ENCODE measurements at places on chromosomes 7 and 10. TPM values are rescaled to one million over a fixed set of nuclear protein-coding genes. Genes with fewer than 3 reads are reported as not detected.

HOXA3 gene
- total RNA-seq, result 85.5 TPM

- no peak for DNase-seq
Measured at GRCh38 chr7:100477871-100478267, 1.1 kb downstream of the TSC22D4 start.

DNA sequence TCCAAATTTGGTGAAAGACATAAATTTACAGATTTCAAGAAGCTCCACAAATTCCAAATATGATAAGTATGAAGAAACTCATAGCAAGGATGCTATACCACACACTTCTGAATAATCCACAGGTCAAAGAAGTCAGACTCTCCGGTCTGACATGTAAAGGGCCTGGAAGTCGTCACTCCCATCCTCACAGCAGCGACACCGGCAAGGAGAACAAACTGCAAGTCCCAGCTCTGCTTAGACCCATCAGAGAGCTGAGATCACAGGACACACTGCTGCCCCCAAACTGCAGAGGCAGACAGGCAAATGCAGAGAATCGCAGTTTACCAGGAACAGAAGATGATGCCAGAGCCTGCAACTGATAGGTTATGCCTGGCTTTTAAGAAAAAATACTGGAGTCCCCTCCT lies 62.0 kb downstream of the AMZ1 start:
- no peak for DNase-seq

- DNase-seq, result no peak
Measured at GRCh38 chr10:56547163-56547562, 186.1 kb upstream of the ZWINT start.

DNA sequence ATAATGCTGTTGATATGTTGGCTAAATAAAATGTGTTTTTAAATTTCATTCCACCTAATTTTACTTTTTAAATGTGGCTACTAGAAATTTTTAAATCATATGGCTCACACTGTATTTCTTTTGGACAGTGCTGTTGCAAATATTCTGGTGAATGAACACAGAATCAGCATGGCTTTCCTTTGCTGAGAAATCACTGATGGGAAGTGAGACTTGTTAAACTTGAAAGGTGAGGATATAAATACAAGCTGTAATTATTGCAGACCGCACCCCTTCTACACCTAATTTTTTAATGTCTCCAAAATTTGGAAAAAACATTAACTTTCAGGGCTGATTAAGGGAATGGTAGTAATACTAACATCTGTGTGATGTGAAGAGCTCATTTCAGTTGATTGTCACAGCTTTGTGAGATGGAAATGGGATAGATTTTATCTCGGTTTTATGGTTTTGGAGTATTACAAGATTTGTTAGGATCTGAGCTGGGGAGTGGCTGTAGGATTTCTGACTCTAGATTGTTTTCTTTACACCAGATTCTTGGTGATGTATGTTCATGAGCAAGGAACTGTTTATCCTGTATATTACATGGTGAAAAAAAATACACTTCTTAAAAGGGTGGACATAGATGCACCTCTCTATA lies 1.3 kb downstream of the MIOS start:
- DNase-seq, result no peak

DNA sequence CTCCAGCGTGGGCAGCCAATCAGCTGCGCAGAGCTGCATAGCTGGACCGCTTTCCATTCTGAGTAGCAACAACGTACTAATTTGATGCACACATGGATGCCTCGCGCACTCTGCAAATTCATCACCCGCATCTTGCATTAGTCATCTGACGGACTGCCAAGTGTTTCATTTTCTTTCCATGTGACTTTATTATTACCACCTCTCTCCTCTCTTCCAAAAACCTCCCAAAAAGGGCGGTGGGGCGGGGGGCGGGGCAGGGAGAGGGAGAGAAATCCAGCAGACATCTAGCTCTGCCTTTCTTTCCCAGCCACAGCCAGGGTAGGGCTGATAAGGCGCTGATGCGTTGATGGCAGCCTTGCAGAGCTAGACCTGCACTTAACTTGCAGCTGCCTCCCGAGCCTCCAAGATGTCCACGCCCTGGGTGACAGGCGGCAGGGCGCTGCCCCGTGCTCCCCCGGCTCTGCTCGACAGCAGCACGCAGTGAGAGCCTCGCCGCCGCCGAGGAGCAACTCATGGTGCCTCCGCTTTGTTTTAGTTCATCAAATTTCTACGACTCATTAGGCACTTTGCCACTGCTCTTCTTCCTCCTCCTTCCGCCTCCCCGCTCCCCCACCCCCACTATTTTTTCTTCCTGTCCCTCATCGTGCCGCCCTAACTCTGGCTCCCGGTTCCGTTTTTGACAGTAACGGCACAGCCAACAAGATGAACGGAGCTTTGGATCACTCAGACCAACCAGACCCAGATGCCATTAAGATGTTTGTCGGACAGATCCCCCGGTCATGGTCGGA lies 147.3 kb downstream of the CELF2 start:
- DNase-seq, result no peak

GRCh38 chr10:61024856-61025201 lies 80.8 kb upstream of the RHOBTB1 start:
- no peak for DNase-seq

GRCh38 chr7:492714-493065 lies 27.0 kb downstream of the PDGFA start:
- DNase-seq, result no peak

DNA sequence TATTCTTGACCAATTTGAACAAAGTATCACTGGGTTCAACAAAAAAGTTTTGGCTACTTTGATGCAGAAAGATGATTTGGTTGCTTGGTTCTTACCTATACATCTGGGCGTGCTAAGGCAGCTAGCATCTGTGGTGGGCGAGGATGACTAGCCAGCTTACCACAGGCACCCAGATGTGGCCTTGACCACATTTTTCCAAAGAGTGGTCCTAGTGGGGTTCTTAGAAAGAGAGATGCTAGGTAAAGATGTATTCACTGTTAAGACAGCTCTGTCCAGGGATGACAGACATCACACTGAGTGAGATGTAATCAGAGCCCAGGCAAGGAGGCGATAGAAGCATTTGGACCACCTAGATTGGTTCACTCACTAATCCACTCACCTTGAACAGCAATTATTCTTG lies 785 bp downstream of the DNTT start:
- no peak for DNase-seq

GRCh38 chr7:37448636-37449361 lies at the start of gene ELMO1:
TSS of gene ELMO1 (minus strand) at chr7:37448864. CDS start at chr7:37342690, 106,174 bp downstream.
- DNase-seq, result peak; percentile 58

GRCh38 chr10:11381023-11381422 lies 230.4 kb downstream of the USP6NL start:
- no peak for DNase-seq

CPED1 gene
- 1.1 TPM for total RNA-seq

DNA sequence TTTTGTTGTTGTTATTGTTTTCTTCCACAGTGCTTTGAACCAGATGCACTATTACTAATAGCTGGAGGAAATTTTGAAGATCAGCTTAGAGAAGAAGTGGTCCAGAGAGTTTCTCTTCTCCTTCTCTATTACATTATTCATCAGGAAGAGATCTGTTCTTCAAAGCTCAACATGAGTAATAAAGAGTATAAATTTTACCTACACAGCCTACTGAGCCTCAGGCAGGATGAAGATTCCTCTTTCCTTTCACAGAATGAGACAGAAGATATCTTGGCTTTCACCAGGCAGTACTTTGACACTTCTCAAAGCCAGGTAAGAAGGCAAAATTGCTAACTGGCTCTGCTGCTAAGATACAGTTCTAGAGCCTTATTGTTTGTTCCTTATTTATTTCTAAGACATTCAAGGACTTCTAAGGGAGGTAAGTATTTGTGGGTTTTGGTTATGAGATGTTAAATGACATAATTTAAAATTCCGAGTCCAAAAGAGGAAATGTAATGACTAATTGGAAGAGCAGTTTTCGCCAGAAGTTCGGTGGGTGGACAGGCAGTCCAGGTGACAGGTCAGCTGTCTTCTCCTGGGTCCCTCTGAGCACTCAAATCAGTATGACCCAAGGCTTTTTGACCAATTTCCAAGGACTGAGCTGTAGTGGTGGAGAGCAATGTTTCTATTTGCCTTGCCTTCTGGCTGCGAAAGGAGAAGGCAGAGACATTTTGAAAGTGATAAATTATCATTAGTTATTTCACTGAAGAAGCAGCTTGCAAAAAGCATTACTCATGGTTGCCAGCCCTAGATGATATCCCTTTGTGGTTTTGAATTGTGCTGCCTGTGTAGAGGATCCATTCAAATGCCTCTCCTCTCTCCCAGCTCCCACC lies 10.1 kb downstream of the SLC39A12 start:
- DNase-seq, result no peak

SCRN1 gene
- 60.4 TPM for total RNA-seq

DNA sequence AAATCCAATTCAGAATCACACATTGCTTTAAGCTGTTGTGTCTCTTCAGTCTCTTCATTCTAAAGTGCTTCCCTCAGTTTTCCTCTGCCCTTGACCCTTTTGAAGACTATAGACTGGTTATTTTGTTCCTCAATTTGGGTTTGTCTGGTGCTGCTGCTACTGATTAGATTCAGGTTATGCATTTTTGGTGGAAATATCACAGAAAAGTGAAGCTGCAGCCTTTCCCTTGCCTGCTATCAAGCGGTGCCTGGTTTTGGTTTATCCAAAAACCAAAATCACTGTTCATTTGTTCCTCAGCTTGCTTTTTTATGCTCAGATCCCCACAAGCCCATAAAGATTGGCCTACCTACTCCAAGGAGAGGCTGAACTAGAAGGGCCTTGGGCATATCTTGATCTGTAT lies 55.2 kb downstream of the ELMO1 start:
- DNase-seq, result no peak

- DNase-seq, result no peak
Measured at GRCh38 chr7:36110584-36110983, 42.5 kb upstream of the EEPD1 start.

GPR141 gene
- 1.4 TPM for total RNA-seq

LIPK gene
- not detected for total RNA-seq

- DNase-seq, result no peak
Measured at GRCh38 chr10:83165265-83165664, 974.0 kb upstream of the GHITM start.

TMUB1 gene
- total RNA-seq, result 48.6 TPM

All from progenitor cell of endocrine pancreas (in vitro differentiated cells).